Thymus (tissue), 14 donors: ENCODE measurements at places on chromosomes 13 and 19. TPM values are rescaled to one million over a fixed set of nuclear protein-coding genes. Genes with fewer than 3 reads are reported as not detected.

GRCh38 chr19:44527554-44527953, 1.9 kb downstream of the CEACAM20 start:
- no peaks in the 10 kb centered on the region for H3K4me1 ChIP-seq
- no peak for DNase-seq
- H3K36me3 ChIP-seq, result no peaks in the 10 kb centered on the region
- H3K4me3 ChIP-seq, result no peak overlapping the region
- no peak overlapping the region for H3K27ac ChIP-seq

Gene ZNF610
- 3.4 TPM for total RNA-seq

DNA sequence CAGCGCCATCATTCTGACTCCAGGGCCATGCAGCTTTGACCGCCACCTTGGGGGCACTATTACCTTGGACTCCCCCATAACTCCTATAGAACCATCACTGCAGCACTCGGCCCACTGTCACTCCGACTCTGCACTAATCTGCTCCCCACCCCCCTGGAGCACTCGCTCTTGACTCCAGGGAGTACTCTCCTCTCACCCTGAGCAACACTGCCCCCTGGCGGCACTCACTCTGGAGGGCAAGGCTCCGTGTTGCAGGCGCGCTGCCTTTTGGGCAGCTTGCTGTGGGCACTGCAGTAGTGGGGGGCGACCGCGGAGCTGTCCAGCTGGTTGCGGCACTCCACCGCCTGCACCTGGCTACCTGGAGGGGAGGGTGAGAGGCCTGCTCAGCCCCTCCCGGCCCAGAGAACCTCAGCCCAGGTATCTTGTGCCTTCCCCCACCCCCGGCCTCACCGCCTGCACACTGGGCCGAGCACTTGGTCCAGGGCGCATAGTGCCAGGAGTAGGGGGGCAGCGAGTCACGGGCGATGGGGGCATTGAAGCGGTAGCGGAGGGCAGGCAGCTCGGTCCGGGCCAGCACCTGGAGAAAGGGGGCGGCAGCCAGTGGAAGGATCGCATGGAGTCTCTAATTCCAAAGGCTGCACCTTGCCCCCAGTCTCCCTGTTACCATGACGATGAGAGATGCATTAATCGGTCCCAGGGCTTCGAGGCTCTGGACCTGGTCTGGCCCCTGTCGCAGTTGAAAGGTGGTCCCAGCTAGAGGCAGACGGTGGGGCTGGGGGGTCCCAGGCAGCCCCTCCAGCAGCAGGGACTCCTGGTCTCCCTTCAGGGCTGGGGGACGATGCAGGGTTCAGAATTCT, 8.9 kb upstream of the MYO1F start:
- H3K27me3 ChIP-seq, result no peaks in the 10 kb centered on the region
- peaks cover 7% of the 10 kb centered on the region for H3K36me3 ChIP-seq
- no peaks in the 10 kb centered on the region for H3K4me1 ChIP-seq
- no peak for DNase-seq
- H3K4me3 ChIP-seq, result no peak overlapping the region

DNA sequence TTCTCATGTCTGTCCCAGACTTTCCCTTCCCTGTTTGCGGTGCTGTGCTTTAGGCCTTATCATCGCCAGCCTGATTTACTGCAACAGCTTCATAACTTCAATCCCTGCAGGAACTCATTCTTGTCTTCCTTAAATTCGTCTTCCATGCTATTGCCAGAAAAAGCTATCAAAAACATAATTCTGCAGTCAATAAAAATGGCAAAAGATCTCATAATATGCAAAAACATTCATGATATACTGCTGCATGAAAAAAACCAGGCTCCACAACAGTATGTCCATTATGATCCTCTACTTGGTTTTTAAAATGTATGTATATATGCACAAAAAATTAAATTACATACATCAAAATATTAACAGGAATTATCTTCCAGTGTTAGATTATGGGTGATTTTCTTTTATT, 28.4 kb downstream of the TGDS start:
- no peaks in the 10 kb centered on the region for H3K27me3 ChIP-seq
- H3K27ac ChIP-seq, result no peak overlapping the region
- no peak overlapping the region for H3K4me3 ChIP-seq
